ENCODE measurements at places on chromosomes 2 and 18. TPM values are rescaled to one million over a fixed set of nuclear protein-coding genes. Genes with fewer than 3 reads are reported as not detected.

- DNase-seq = no peak
Measured at GRCh38 chr2:133705287-133705686, 137.0 kb upstream of the NCKAP5 start.

DNA sequence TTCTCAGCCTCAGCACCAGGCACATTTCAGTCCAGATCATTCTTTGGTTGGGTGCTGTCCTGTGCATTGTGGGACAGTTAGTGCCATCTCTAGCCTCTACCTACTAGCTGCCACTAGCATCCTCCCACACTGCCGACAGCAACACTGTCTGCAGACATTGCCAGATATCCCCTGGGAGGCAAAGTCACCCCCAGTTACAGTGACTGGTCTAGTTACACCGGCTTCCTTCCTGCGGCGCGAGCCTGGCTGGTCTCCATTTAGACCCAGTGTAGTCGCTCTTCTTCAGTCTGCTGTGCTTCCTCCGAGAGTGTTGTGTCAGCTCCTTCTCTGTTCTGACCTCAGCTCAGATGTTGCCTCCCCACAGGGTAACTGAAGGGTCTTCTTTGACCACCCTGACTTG is 283.1 kb downstream of the PHLPP1 start:
- no peak for DNase-seq

- peak; percentile 1 for DNase-seq
Measured at GRCh38 chr18:55900380-55900779, 312.4 kb upstream of the TCF4 start.

- DNase-seq = no peak
Measured at GRCh38 chr2:16028644-16029043, 88.3 kb downstream of the MYCN start.

GRCh38 chr2:46184794-46185583 is 112.2 kb upstream of the EPAS1 start:
- no peak for DNase-seq

DNA sequence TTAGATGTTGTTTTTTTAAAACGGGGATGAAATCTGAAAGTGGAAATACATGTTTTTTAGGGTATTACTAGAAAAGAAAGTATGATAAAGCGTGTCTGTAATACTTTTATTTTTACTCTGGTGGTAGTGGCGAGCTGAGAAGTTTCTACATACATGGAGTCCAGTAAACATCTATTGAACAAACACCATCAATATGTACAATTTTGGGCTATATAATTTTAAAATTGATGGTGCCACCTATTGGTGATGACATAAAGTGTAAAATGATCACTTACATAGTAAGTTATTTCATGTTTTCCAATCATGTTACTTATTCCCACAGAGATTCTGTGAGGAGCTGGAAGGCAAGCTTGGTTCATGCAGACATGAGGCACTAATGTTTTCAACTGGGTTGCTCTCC is 31.5 kb upstream of the NFE2L2 start:
- peak; percentile 22 for DNase-seq

DNA sequence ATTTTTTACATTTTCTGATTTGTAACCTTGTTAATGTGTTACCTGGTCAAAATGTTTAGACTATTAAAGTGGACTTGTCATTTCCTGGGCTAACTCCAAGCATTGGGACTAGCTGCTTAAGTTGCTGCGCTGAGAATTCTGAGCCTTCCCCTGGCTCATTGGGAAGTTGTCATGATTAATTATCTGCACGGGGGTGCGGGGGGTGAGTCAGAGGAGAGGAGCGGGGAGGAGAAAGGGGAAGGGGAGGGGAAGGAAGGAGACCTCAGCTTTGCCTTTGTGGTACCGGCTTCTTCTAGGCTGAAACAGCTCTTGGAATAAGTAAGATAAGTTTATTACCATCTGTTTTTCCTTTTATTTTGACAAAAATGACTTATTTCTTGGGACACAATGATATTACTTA is 52.9 kb upstream of the APCDD1 start:
- DNase-seq = no peak

DNA sequence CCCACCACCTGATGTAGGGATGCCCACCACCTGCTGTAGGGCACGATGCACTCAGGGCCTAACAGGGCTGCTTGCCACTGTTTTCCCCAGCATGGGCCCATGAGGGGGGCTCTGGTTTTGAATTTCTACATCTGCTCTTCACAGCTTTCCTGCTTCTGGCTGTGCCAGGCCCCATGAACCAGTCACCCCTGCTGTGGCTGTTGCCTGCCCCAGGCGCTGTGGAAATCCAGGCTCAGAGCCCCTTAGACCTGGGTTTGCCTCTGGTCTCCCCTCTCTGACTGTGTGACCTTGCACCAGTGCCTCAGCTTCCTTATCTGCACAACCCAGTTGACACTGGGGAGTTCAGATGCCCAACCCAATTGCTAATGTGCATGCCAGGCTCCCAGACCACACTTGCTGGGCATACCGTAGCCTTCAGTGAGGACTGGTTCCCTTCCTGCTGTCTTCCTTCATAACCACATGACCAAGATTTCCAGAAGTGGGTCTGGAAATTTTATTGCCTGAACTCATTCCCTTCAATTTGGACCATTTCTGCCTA is 6.0 kb upstream of the MLPH start:
- DNase-seq = no peak

DNA sequence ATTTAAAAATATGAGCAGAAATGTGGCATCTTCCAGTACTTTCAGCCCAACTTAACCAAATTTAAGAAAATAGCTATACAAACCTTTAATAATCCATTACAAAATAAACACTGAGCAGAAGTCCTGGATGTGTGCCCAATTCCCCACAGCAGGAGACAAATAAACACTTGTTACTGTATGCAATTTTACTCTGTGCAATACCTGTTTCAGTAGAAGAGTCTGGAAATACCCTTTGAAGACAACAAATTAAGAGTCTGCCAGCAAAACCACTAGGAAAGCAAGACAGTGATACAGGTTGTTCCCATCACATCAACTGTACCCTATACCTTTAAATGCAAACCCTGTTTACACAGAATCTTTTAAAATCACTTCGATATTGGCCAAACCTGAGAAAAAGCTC is 41.4 kb upstream of the RNU4ATAC start:
- peak; percentile 42 for DNase-seq

GRCh38 chr2:102190430-102191107 is 3.7 kb downstream of the IL1RL2 start:
- DNase-seq = no peak

GRCh38 chr2:224162122-224162521 is 123.0 kb upstream of the SERPINE2 start:
- DNase-seq = no peak

DNA sequence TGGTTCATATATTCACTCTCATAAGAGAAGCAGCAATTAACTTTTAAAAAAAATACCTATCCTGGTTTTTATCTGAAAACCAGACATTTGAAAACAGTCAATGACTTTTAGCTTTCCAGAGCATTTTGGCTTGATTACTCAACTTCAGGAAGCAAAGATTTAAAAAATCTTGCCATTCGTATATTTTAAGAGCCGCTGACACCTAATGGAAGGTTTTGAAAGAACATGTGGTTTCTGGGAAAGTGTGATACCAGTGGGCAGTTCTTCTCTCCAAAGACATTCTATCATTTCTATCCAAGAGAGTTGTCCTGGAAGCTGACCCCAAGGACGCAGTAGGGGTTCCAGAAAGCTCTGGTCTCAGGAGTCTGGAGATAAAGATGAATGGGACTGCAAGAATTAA is 234.7 kb downstream of the TTC32 start:
- peak; percentile 40 for DNase-seq

- DNase-seq = no peak
Measured at GRCh38 chr18:75679331-75679730, 251.8 kb upstream of the SMIM21 start.

GRCh38 chr2:238397356-238397755 is 29.4 kb upstream of the ASB1 start:
- DNase-seq = no peak

- DNase-seq = no peak
Measured at GRCh38 chr2:140596447-140596846, 1534.4 kb downstream of the LRP1B start.

- DNase-seq = no peak
Measured at GRCh38 chr18:10979411-10979810, 170.0 kb downstream of the PIEZO2 start.

DNA sequence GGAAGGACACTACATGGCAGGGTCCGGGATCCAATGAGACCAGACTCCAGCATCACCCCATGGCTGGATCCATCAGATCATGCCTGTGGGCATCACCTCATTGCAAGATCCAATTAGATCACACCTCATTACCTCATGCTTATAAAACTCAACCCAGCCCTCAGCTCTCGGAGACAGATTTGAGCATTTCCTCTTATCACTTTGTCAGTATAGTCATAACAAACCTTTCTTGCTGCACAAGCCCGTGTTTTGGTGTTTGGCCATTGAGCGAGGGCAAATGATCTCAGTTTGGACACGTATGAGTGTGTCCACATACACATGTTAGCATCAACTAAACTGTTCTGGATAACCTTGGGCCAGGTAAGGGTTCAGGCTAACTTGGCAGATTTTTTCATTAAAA is 58.8 kb downstream of the CCDC195 start:
- DNase-seq = no peak

- DNase-seq = no peak
Measured at GRCh38 chr2:197281421-197281820, 29.2 kb downstream of the ANKRD44 start.

DNA sequence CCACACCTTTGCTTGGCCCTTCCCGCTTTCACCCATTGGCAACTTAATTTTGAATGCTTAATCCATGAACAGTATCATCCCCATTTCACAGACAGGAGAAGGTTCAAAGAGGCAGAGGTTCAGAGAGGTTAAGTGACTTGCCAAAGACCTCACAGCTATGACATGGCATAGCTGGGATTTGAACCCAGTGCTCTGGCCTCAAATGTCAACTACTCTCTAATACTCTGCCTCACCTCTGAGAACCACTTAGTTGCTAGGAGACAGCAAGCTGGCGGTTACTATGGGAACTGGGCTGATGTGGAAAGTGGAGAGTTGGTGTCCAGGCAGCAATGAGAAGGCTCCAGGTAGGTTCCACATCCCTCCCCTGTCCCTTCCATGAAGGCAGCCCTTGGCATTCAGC is 15.8 kb upstream of the PRSS56 start:
- DNase-seq = peak; percentile 41

Gene MROH2A
- polyA plus RNA-seq = 0.04 TPM

Gene CXCR2
- polyA plus RNA-seq = not detected

Gene BMP10
- not detected for polyA plus RNA-seq

Gene UCN
- polyA plus RNA-seq = 0.76 TPM

Gene GPD2
- polyA plus RNA-seq = 28.3 TPM

Gene POTEI
- polyA plus RNA-seq = not detected

Gene IL1RL1
- 0.03 TPM for polyA plus RNA-seq

Gene SIX3
- polyA plus RNA-seq = 0.73 TPM
